Substantia nigra (tissue), 51 donors: ENCODE measurements at places on chromosomes 1 and 21.

- no peak for DNase-seq
Measured at GRCh38 chr1:20708057-20708456, 9.8 kb downstream of the KIF17 start.

GRCh38 chr1:205263580-205264190 is 35.9 kb downstream of the TMCC2 start:
- DNase-seq: no peak

GRCh38 chr1:95041491-95042165 is 31.1 kb downstream of the ALG14 start:
- DNase-seq: no peak

- no peak for DNase-seq
Measured at GRCh38 chr1:38246955-38247952, 200.7 kb upstream of the POU3F1 start.

DNA sequence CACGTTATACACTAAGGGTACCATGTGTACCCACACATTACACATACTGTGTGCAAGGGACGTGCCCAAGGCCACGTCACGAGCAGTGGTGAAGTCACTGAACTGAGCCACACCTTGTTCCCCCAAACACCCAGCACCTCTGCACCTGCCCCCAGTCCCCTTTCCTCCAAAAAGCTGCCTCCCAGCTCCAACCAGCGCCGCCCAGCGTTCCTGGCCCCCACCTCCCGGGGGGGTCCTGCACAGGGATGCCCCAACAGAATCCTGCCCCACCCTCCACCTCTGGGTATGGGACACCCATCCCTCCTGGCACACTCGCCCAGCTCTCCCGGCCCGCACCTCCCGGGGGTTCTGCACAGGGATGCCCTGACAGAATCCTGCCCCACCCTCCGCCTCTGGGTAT is 54.1 kb downstream of the CHD5 start:
- DNase-seq: no peak
